Anterior cingulate cortex (tissue), 58 donors: ENCODE measurements at places on chromosomes 7 and 10.

DNA sequence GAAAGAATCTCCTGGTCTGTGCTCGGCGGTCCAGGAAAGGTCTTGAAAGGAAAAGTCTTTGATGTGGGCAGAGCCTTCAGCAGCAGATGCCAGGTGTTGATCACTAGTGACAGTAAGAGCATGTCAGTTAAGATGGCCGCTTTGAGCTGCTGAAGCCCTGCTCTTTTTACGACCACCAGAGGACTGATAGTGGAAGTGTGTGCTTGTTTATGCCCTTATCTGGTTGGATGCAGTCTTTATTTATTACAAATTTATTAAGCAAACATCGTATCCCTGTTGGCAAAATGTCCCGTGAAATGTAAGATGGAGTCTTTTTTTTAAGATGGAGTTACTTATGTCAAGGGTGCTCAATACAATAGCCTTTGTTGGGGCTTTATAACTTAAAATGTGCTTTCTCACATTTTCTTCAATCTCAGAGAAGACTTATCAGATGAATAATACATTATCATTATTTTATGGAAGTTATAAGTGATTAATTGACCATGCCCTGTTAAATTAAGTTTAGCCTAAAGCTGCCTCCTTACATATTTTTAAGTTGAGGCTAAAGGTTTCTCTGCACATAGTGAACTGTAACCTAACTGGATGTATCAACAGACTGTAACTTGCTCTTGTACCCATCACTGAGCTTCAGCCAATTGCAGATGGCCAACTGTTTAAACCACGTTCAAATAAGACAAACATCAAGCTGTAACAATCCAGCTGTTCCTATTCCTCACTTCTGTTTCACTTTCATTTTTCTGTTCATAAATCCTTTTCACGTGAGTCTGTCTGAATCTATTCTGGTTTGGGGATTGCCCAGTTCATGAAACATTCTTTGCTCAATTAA lies 97.4 kb upstream of the PIK3CG start:
- no peak for DNase-seq

DNA sequence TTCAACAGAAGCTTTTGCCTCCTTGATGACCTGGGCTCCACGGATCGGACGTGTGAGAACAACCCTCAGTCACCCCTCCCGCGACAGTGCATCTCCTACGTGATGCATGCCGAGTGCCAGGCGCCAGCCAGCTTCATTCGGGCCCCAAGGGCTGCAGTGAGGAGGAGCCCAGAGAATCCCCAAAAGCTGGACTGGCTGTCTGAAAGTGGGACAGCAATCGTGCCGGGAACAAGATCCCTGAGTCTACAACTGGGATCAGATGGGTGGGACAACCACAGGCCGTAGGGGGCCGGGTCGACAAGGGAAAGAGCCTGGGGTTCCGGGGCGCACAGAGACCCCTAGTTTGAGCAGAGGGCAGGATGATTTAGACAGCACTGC lies 27.2 kb downstream of the EBF3 start:
- DNase-seq: no peak

- no peak for DNase-seq
These were observed 23.5 kb downstream of the CAMK1D start for GRCh38 chr10:12372846-12373245.

- no peak for DNase-seq
These were observed 38.5 kb downstream of the ZNF438 start for GRCh38 chr10:30993155-30993554.

- no peak for DNase-seq
These were observed 56.0 kb upstream of the CYP2C18 start for GRCh38 chr10:94627511-94627910.

DNA sequence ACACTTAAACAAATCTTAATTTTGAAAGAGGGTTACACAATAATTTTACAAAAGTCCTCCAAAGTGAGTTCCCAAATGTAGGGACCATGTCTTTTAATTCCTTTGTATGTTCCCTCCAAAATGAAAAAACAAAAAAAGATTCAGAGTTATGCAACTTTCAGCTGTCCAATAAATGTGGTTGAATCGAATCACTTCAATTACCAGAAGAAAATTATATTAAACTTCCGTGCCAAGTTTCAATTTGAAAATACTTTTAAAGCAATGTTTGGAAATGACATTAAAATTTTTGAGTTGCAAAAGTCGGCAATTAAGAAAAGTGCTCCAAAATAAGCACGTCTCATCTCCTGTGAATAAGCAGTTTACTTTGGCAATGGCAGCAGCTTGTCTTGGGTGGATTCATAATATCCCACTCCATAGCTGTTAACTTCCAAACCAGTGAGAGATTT lies 60.3 kb upstream of the C1GALT1 start:
- no peak for DNase-seq

DNA sequence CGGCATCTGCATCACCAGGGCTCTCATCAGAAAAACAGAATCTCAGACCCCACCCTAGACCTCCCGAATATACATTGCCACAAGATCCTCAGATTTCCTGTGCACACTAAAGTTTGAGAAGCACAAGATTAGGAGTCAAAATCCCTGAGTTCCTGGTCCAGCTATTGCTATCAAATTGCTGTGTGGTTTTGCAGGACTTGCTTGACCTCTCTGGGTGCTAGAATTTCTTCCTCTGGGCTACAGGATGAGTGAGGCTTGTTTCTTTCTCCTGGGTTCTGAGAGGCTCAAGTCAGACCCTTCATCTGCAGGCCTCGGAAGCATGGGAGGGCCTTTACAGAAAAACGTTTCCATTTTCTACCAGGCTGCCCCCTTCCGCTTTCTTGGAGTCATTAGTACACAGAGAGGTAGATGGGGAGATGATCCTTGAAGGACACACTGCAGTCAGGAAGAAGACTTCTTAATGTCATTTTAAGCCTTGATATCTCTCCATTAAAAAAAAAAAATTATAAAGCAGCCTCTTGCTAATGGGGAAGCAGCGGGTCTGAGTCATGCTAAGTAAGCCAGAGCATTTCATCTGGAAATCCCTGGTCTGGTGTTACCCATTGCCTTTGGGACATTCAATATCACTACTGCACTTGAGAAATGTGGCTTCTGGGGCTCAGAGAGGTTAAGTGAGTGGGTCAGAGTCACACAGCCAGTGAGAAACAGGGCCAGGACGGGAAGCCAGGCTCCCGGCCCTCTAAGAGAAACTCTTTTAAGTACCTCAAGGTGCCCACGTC lies 173.5 kb downstream of the KCNMA1 start:
- no peak for DNase-seq
